ENCODE measurements at places on chromosomes 6 and 20.

DNA sequence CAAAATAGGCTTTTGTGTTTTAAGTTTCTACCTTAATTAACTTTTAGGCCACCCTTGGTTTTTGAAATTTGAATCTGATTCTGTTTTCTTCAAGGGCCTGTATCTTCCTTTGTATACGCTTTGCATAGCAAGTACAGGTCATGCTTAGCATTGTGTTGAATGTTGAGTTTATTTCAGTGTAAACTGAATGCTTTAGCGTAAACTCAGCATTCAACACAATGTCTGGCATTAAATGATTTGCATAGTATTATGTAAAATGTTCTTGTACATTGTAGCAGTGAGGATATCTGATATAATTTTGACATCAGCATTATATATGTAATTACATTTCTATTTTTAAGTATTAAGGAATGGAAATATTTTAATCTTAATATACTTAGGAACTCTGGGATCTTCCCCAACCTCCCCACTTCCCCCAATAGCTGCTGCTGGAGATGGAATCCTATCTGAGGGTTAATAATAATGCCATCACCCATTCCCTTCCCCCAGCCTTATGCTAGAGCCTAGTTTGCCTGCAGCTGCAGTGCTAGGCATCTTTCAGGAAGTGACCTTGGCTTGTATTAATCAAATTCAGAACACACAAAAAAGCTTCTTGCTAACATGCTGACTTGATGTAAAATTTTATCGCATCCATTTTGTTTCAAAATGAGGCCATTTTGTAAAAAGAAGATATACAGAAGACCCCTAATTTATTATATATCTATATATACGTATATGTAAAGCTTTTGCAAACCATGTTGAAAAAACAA is 73.1 kb downstream of the NCOA3 start:
- no peak for DNase-seq

GRCh38 chr6:36319436-36319762 is 17.3 kb downstream of the BNIP5 start:
- no peak for DNase-seq

GRCh38 chr20:63084563-63084927 is 77.8 kb upstream of the BHLHE23 start:
- no peak for DNase-seq

- DNase-seq: no peak
These were observed 64.0 kb downstream of the BLOC1S5 start for GRCh38 chr6:8000188-8000596.

GRCh38 chr20:15555913-15556312 is 1017.3 kb downstream of the KIF16B start:
- no peak for DNase-seq

Measured in vagina (tissue), 2 donors.